ENCODE measurements at places on chromosomes 11 and 22.

DNA sequence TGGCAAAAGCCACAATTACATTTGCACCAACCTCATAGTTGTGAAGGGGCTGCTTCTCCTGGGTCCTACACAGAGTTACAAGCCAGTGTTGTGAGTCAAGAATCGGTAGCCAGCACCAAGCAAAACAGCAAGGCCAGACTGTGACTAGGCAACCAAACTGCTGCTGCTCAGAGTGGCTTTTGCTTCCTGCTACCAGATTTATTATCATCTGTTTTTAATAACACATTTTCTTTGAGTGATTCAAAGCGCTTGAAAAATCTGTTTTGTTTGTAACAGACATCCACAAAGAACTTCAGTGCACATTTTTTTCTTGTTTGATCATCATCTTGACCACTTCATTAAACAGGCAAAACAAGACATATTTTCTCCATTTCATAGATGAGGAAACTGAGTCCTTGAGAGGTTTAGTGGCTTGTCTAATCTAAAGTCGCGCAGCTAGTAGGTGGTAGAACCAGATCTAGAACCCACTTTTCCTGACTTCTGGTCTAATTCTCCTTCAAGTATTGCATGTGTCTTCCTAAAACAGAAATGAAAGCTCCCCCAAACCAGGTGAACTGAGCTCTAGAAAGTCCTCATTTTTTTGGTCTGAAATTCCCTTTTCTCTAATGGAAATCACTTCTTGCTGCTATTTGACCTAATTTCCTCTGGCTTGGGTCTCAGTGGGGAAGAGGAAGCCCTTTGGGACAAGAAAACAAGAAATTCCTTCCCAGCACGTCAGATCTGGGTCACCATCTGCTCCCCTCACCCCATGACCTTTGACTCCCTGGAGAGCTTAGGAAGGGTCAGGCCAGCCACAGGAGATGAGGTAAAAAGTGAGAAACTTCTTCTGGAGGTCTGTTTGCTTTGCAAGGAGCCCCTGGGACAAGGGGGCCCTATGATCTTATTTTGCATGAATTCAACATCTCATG lies 39.9 kb downstream of the CWC15 start:
- no peak for DNase-seq

- no peak for DNase-seq
These were observed 30.7 kb downstream of the PARVG start for GRCh38 chr22:44211256-44211945.

DNA sequence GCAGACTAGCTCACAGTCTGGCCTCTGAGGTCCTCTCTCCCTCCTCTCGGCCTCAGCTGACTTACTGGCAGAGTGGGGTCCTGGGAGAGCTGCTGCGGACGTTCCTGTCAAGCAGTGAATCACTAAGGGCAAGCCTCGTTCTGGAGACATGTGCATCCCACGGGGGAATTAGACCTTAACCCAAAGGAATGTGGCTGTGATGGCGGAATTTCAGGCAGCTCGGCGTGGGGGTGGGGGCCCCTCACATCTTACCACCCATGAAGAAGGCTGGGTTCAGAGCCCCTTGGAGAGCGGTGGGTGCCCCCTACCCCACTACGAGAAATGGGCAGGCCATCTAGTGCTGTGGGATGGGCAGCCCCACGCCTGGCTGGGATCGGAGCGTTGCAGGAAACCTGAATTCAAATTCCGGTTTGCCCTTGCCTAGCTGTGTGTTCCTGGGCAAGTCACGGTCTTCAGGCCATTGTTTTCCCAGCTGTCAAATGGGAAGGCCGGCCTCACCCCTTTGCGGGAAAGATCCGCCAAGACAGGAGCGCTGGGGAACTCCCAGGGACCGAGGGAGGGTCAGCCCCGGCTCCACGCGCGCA lies 554 bp downstream of the LRRC32 start:
- peak; percentile 53 for DNase-seq

GRCh38 chr11:65584723-65585171 lies 8.9 kb downstream of the EHBP1L1 start:
- no peak for DNase-seq

GRCh38 chr22:44587737-44588310 lies 89.8 kb upstream of the RTL6 start:
- no peak for DNase-seq

DNA sequence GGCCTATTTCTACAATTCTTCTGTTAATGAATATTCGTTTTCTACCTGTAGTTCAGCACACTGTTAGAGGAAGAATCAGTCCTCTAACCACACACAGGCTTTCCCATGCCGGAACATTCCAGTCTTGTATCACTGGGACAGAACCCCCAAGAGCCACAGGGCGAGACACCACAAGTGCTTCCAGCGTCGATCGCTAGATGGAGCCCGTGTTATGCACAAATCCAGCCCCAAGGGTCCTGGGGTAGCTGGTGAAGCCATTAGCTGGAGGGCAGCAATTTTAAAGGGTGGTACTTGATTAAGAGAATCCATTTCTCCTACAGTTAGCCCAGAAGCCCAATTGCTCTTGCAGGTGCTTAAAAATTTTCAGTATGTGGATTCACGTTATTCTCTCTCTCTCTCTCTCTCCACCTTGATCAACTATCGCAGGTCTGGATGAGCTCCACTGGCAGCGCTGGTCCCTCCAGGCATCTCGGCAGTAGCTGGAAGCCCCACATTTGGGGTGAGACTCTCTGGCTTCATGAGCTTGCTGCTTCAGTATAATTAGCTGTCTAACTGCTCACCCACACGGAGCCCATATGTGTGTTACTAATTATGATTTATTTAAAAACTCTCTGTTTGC lies 148.2 kb upstream of the SNX19 start:
- peak; percentile 66 for DNase-seq

- DNase-seq, result no peak
These were observed 78.3 kb downstream of the LRRC32 start for GRCh38 chr11:76592025-76592914.

DNA sequence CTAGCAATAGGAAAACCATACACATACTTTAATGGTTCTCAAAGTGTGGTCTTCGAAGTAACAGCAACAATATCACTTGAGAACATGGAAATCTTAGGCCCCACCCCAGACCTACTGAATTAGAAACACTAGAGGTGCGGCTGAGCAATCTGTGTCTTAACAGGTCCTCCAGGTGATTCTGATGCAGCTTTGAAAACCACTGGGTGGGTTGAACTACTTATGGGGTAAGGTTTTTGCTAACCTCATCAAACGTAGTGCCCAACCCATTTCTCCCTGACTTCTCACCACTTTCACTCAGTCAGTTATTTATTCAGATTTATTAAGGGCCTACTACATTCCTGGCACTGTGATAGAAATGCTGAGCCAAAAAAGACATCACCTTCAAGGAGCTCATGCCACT lies 3.7 kb downstream of the MPZL2 start:
- DNase-seq, result no peak

DNA sequence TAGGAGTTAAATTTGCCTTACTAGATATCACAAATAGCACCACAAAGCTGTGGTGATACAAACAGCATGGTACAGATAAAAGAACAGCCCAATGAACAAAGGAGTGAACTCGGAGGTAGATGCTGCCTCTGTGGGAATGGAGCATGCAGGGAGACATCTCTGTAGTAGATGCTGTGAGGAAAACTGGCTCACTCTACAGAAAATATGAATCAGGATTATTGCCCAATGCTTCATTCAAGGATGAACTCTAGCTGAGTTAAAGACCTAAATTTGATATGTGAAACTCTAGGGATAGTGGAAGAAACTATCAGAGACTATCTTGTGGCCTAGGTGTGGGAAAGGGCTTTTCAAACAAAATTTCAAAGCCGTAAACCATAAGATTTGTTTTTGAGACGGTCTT lies 15.3 kb upstream of the CAPN5 start:
- no peak for DNase-seq

GRCh38 chr11:127110542-127110941 lies 110.0 kb upstream of the KIRREL3 start:
- no peak for DNase-seq

- DNase-seq, result no peak
These were observed 36.6 kb upstream of the PCF11 start for GRCh38 chr11:83120327-83120726.

GRCh38 chr11:27640954-27641353 lies 59.3 kb downstream of the BDNF start:
- DNase-seq, result no peak

GRCh38 chr11:61626580-61627380 lies 45.9 kb upstream of the SYT7 start:
- DNase-seq, result peak; percentile 99

- DNase-seq, result no peak
These were observed 71.2 kb downstream of the FLI1 start for GRCh38 chr11:128765104-128765503.

GRCh38 chr11:18063125-18063524 lies 17.1 kb upstream of the TPH1 start:
- DNase-seq, result peak; percentile 89

GRCh38 chr11:60195923-60196368 lies 13.1 kb upstream of the MS4A6A start:
- no peak for DNase-seq

DNA sequence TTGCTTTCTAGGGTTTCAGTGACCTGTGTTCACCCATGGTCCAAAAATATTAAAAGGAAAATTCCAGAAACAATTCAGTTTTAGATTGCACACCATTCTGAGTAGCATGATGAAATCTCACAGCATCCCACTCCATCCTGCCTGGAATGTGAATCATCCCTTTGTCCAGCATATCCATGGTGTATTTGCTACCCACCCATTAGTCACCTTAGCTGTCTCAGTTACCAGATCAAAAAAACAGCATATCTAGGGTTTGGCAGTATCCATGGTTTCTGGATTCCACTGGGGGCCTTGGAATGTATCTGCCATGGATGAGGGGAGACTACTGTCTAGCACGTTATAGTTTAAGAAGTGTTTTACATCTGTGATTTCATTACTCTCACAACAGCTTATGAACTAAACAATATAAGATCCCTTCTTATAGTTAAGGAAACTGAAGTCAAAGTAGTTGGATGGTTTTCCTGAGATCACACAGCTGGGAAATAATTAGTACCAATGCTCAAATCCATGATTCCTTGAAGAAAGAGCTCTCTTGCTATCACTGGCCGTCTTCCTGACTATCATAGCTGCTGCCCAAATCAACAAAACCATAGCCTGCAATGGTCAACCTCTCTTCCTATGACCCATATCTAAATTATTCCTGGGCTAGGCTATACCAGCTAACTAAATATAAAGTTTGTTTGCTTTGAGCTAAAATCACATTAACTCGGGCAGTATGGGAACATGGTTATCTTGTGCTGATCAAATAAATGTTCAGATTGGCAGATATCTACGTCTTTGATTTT lies 122.6 kb downstream of the MICAL2 start:
- no peak for DNase-seq

DNA sequence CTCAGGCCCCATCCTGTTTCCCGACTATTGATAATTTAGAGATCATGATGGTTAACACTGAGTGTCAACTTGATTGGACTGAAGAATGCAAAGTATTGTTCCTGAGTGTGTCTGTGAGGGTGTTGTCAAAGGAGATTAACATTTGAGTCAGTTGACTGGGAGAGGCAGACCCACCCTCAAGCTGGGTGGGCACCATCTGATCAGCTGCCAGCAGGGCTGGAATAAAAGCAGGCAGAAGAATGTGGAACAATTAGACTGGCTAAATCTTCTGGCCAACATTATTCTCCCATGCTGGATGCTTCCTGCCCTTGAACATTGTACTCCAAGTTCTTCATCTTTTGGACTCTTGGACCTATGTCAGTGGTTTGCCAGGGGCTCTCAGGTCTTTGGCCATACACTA lies 1170.0 kb upstream of the CNTN5 start:
- DNase-seq, result no peak

DNA sequence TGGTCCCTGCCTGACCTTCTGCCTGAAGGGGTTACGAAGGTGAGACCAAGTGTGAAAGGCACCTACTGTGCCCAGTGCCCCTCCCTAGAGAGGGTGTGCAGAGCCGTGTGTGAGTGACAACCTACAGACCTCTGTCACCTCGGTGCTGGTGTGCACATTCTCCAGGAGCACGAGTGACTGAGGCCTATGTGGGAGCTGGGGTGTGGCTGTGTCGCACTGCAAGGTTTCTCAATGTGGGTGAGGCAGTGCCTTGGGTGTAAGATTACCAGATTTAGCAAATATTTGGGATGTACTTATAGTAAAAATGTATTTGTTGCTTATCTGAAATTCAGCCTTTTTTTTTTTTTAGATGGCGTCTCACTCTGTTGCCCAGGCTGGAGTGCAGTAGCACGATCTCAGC lies 5.6 kb downstream of the STARD10 start:
- no peak for DNase-seq

DNA sequence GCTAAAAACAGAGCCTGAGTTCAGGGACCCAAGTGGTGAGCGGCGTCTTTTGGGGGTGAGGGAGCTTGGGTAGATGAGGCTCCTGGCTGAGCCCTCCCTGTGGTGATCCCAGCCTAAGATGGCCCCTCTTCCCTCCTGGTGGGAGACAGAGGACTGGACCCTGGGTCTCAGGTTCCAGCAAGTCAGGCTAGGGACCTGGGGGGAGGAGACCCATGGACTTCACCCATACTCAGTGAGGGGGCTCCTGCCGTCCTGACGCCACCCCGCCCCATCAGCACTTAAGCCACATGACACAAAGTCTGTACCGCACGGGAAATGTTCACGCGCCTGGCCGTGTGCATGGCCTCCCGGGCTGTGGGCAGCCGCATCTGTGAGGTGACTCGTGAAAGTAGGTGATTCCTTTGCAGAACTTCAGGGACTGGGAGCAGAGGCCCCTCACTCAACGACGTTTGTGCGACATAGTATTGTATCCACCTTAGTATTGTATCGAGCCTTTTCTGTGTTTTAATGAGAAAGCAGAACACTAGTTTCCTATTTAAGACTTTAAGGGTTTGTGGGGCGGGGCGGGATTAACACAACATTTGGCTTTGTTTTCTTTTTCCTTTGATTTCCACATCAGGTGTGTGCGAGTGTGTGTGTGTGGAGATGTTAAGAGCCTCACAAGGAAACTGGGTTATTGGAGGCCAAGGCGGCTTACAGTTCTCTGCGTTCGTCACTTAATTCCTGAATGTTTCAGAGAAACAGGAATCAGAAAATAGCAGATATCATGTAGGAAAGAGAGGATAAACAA lies 18.4 kb upstream of the TMEM191C start:
- no peak for DNase-seq

- no peak for DNase-seq
These were observed 32.2 kb upstream of the LRRC10B start for GRCh38 chr11:61476371-61476770.

DNA sequence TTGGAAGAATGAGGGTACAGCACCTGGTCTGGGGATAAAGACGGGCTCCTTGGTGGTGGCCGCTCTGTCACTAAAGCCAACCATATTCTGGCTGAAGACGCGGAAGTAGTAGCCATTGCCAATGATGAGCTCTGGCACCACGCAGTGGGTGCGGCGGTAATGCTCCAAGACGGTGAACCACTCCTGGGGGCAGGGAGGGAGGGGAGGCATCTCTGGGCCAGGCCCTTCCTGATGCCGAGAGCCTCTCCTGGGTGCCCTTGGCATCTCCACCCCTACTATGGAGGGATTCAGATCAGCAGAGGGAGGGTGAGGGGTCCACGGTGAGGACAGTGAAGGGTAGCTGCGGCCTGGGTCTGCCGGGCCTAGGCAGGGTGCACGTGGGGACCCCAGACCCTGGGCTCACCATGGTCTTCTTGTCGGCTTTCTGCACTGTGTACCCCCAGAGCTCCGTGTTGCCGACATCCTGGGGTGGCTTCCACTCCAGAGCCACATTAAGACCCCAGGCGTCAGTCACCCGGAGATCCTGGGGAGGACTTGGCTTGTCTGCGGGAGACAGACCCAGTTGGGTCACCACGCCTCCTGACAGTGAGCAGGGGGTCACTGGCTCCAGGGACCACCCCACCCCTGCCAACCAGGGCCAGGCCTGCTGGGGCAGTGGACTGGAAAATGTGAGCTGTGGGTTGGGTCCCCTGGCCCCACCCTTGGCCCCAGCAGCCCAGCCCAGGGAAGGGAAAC lies 19.5 kb downstream of the MYBPC3 start:
- DNase-seq, result no peak

GRCh38 chr11:18011633-18012032 lies 1.2 kb downstream of the SERGEF start:
- DNase-seq, result peak; percentile 29
